ENCODE measurements at places on chromosomes 2 and 18.

GRCh38 chr2:125710561-125710960 lies 945.4 kb upstream of the GYPC start:
- no peak for DNase-seq

DNA sequence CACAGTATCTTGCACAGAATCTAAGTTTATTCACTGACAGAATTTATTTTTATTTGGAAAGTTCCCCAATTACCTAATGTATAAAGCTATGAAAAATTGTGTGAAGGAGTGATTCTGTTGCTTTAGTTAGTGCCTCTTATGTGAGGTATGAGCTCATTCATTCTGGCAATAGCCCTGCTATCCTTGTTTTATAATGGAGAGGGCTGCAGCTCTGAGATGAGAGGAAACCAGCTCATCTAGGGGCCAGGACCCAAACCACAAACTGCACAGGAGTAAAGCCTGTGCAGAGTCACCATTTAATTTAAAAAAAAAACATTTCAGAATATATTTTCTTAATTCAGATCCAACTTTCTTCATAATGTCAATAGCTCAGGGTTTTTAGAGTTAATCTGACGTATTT lies 383.0 kb downstream of the TMEM182 start:
- DNase-seq: no peak

GRCh38 chr2:236510034-236510433 lies 59.6 kb upstream of the ACKR3 start:
- no peak for DNase-seq

DNA sequence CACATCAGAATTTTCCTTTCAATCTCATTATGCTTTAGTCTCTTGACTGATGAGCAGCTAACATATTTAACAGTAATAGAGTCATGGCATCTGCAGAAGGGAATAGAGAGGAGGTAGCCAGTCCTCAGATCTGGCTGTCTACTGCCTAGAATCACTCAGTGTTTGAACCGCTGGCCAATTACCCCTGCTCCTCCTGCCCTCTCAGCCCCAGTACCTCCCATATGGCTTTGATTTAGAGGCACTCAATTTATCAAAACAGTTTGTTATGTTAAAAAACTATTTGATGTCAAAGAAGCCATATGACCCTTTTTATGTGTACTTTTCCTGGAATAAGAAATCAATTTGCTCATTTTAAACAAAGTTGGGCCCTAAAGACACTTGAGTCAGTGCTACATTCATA lies 355.2 kb downstream of the CMPK2 start:
- no peak for DNase-seq

GRCh38 chr2:7771781-7772180 lies 854.6 kb downstream of the RNF144A start:
- no peak for DNase-seq

GRCh38 chr2:226312155-226312554 lies 487.5 kb downstream of the IRS1 start:
- DNase-seq: no peak

DNA sequence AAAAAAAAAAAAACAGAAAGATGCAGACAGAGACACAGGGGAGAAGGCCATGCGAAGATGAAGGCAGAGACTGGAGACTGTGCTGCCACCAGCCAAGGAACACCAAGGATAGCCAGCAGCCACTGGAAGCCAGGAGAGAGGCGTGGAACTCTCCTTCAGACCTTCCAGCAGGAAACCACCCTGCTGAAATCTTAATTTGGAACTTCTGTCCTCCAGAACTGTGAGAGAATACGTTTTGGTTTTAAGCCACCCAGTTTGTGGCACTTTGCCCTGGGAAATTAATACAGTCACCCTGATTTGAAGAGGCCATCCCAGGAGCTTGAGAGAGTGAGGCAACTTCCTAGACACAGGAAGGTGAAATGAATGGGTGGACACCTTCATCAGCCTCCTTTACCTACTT lies 93.7 kb downstream of the IRS1 start:
- no peak for DNase-seq

Measured in RCC 7860 (cell line).